Upper lobe of right lung (tissue), 1 donor: ENCODE measurements at places on chromosomes 6 and 20. TPM values are rescaled to one million over a fixed set of nuclear protein-coding genes. Genes with fewer than 3 reads are reported as not detected.

- no peak for DNase-seq
Measured at GRCh38 chr20:53853111-53853713, 217.2 kb downstream of the BCAS1 start.

DNA sequence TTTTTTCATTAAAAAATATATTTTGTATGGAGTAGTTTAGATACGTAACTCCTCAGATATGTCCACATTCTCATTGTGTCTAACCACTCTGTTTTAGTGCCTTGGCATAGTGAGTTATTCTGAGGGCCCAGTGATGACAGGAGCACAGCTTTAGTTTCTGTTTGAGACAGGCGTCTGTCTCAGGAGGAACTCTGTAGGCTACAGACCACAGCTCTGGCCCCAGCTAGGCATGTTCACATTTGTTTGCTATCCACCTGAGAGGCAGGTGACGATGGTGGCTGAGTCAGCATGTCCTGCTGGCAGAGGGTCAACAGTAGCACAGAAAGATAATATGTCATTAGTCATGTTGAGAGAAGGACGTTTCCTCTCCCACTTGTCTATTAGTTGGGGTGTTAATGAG, 16.3 kb downstream of the LRRC1 start:
- DNase-seq = peak; percentile 70

DNA sequence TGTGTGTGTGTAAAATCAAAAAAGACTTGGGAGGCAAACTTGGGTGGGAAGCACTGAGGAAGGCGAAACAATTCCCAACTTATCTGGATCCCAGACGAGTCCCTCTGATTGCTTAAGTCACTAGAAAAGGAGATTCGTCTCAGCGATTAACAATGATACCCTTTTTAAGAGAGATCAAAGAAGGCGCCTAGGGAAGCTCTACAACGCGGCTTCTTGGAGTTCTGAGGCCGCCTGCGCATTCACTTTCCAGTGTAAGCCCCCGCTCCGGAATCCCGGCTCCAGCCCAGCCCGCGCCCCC, 8.7 kb upstream of the TBX18 start:
- no peak for DNase-seq

GRCh38 chr6:166658115-166658791, 31.2 kb upstream of the RPS6KA2 start:
- DNase-seq = no peak

DNA sequence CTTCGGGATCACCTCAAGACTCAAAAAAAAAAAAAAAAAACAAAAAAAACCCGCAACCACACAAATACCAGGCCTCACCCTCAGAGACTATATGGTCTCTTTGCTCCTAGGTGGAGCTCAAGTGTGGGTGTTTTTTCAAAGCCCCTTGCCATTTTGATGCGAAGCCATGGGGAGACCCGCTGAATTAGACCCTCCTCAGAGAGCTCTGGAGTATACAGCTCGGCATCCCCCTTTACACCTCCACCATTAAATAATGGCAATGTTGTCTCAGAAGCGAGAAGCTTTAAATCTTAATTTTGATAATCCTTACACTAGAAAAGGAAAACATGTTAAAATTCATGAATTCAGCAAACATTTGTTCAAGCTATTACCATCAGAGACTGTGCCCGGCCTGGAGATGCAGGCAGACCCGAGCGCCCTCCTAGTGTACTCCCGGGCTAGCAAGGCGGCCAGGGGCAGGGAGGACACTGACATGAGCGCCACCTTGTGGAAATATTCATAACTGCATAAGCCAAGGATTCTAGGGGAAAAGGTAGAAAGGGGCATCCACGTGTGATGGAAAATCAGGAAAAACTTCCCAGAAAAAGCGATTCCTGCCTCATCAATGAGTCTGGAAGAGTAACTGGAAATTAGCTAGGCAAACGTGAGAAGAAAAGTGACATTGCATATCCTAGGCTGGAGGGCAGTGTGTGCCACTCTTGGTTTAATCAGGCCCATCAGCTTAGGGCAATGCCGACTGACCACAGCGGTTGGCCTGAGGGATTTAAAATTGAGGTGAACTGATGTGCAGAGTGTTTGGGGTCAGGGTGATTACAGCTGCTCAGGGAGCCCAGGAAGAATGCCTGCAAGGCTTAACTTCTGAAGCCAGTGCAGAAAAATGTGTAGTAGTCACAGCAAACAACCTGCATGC, 72.5 kb downstream of the B3GAT2 start:
- peak; percentile 71 for DNase-seq

DNA sequence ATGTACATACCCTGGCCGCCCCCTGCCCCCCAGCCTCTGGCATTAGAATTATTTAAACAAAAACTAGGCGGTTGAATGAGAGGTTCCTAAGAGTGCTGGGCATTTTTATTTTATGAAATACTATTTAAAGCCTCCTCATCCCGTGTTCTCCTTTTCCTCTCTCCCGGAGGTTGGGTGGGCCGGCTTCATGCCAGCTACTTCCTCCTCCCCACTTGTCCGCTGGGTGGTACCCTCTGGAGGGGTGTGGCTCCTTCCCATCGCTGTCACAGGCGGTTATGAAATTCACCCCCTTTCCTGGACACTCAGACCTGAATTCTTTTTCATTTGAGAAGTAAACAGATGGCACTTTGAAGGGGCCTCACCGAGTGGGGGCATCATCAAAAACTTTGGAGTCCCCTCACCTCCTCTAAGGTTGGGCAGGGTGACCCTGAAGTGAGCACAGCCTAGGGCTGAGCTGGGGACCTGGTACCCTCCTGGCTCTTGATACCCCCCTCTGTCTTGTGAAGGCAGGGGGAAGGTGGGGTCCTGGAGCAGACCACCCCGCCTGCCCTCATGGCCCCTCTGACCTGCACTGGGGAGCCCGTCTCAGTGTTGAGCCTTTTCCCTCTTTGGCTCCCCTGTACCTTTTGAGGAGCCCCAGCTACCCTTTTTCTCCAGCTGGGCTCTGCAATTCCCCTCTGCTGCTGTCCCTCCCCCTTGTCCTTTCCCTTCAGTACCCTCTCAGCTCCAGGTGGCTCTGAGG, 7.6 kb downstream of the CDKN1A start:
- no peak for DNase-seq

DNA sequence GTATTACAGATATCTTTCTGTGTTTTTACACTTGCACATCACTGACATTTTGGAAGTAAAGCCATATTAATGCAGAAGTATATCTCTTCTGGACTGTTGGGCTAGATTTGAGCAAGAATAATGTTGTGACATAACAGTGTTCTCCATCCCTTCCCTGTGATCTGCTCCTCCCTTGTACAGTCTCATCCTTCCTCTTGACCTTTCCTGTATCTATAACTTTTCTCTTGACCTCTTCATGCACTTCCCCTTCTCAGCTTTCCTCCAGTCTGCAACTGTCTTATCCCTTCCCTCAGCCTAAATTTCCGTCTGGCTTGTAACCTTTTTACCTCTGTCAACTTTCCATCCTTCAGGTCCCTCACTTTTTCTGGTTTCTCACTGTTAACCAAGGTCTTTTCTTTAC, 29.8 kb downstream of the NCOA3 start:
- DNase-seq = no peak

DNA sequence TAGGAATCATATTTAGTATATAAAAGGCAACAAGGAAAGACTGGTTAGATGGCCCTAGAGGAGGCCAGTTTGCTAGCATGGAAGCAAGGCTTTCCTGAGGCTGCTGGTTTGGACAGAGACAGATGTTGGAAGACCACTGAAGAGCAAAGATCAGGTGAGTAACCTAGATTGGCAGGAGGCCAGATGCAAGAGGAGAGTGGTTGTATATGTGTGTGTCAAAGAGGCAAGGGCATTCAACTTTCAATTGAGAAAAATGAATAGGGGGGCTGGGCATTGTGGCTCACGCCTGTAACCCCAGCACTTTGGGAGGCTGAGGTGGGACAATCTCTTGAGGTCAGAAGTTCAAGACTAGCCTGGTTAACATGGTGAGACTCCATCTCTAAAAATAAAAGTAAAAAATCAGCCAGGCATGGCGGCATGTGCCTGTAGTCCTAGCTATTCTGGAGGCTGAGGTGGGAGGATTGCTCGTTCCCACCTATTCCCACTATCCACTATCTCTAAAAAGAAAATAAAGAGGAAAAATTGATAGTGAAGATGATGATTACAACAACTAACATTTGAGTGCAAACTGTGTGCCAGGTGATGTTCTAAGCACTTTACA, 79.8 kb downstream of the PRDM1 start:
- DNase-seq = no peak

DNA sequence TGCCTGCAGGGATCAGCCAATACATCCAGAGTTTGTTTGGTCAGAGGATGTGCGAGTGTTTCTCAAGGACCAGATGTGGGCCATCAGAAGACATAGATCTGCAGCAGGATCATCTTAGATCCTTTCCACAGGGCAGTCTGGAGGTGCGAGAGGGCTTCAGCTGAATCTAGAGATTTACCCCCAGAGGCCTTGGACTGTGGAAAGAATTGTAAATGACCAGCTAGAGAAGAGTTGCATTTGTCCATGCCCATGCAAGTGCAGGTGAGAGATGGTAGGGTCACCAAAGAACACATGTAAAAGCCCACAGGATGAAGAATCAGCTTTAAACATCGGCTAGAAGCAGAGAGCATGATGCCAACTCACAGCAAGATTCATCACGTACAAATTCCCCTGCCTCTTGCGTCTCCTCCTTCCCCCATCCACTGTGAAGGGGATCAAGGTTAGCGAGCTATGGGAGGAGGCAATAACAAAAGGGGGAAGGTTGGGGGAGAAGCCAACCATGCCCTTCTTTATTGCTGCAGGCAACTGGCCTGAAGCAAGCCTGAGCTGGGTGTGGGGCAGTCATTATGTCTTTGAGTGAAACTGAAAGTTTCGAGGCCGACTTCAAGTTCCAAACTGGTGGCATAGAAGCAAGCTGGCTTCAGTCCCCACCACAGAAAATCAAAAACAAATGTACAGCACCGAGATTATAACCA, 83.5 kb downstream of the SCML4 start:
- DNase-seq = no peak

The CRNKL1 gene
- 20.2 TPM for total RNA-seq

The BCAS1 gene
- total RNA-seq = 0.81 TPM

The TP53TG5 gene
- total RNA-seq = not detected

The CAP2 gene
- total RNA-seq = 7.2 TPM
